ENCODE measurements at places on chromosomes 7 and 10.

DNA sequence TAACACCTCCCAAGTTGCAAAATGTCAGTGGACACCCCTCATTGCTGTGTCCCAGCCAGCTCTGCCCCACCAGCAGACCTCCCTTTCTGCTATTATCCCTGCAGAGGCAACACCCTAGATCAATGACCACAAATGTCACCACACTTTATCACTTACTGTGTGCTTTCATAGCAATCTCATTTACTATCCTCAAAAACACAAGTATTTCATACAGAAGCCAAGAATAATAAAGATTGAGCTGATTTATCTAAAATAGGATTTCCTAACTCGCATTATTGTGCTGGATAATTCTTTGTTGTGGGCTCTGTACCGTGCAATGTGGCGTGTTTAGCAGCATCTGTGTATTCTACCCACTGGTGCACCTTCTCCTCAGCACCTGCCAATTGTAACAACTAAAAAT is 13.2 kb upstream of the ABCB5 start:
- no peak for DNase-seq

DNA sequence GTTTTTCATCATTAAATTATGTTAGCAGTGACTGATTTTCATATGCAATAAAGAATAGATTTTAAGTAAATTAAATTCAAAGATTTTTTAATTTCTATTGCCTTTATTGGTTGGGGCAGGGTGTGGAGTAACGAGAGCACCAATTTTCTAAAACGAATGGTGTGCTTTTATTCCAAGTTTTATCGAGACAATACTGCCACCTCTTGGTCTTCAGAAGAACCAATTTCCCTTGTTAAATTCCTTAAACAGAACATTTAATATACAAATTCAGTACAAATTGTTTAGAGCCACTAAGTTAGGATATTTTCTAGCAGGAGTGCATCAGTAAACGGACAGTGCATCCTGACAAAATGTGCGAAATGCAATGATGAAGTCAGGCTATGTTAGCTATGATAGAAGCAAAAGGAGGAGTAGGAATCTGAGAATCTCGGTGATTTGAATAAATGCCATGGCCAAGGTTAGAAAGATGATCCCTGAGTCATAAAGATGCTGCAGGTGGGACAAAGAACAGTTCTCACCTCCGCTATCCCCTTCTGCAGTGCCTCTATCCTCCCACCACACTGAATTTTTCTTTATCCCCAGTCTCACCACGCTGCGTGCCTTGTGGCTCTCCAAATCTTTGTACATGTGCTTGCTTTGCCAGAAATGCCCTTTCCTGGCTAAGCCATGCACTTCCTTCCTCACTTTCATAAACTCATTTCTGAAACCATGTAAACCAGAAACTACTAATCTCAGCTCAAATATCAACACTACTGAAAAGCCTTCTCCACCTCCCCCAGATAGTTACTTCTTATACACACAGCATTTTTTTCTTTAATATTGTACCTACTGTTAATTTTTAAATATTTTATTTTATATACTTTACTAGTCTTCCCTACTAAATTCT is 31.9 kb upstream of the AGBL3 start:
- DNase-seq: peak; percentile 23

- peak; percentile 66 for DNase-seq
These were observed 58.4 kb downstream of the MAPK8 start for GRCh38 chr10:48364659-48365405.

- DNase-seq: peak; percentile 23
These were observed 217.6 kb upstream of the TCF7L2 start for GRCh38 chr10:112732277-112732921.

- no peak for DNase-seq
These were observed 6.1 kb upstream of the TMEM184A start for GRCh38 chr7:1562116-1562515.

GRCh38 chr7:129617178-129617577 is 5.7 kb downstream of the NRF1 start:
- DNase-seq: no peak

GRCh38 chr10:28087661-28088351 is 88.9 kb upstream of the ODAD2 start:
- DNase-seq: no peak

GRCh38 chr7:141575654-141576448 is 24.6 kb downstream of the AGK start:
- DNase-seq: no peak

DNA sequence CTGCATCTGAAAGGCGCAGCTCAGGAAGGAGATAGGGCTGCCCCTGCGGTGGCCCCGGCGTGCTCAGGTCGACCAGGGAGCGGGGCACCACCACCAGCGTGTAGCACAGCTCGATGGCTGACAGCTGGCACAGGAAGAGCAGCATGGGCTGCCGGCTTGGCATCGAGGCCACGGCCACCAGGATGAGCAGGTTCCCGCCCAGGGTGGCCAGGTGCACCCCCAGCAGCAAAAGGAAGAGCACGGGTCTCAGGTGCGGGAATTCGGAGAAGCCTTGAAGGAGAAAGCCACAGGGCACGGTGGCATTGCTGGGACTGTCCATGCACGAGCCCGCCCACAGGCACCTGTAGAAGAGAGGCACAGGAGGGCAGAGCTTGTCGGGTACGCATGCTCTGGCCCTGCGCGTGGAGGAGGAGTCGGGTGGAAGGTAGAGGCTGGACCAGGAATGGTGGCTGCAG is 33.9 kb downstream of the TAS2R41 start:
- no peak for DNase-seq

- no peak for DNase-seq
These were observed 133.6 kb downstream of the ZMIZ1 start for GRCh38 chr10:79202188-79203013.

GRCh38 chr10:122504610-122504950 is 43.2 kb downstream of the HTRA1 start:
- peak; percentile 81 for DNase-seq

DNA sequence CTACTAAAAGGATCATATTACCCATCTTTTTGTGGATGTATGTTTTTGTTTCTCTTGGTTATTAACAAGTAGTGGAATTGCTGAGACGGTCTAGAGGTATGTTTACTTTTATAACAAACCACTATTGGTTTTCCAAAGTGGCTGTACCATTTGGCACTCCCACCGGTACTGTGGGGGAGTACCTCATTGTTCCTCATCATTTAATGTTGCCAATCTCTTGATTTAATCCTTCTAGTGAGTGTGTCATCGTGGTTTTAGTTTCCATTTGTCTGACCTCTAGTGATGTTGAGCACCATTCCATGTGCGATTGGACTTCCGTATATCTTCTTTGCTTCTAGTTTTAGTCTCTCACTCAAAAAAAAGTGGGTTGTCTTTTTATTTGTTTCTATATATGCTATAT is 50.4 kb downstream of the RBM33 start:
- DNase-seq: no peak

DNA sequence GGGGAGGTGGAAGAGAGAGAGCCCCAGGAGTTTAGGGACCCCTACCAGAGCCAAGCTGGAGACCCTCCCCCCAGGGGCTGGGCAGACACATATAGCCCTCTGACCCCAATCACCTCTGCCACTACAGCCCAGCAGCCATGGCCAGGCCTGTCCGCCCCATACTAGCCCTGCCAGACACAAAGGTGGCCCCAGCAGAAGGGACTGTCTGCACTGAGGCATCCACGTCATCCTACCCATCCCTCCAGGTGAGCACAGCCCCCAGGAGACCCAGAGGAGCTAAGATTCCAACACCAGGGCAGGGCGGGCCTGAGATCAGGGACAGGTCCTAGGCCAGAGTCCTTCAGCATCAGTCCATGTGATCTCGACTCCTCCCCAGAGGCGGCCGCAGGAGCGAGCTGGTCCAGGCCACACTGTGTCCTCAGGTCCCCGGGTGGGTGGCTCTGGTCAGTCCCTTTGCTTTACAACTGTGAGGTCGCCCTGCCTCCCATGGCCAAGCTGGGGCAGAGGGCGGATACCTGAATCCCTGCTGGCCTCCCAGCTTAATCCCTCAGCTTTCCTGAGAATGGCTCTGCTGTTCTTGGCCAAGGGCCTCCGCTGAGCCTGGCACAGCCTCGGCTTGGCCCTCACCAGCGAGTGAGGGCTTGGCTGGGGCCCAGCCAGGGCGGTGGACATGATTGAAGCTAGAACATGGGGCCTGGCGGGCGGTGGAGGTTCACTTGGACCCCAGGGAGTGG is 14.3 kb upstream of the ELN start:
- DNase-seq: no peak

- DNase-seq: no peak
These were observed 24.0 kb upstream of the PAPSS2 start for GRCh38 chr10:87635498-87636312.

DNA sequence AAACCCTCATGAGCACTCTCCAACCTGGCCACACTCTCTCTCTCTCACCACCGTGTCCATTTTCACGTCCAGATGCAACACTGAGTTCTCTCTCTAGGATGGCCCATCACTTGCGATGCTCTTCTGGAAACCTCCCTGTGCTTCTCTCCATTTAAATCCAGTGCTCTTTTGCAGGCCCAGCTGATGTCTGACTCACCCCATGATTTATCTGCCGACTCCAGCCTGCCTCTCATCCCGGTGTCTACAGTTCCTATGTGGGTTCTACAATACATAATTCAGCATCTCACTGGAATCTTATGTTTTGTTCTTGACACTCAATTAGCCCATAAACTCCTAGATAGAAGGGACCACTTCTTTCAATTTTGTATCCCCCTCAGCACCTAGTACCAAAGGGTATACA is 5.0 kb downstream of the TPK1 start:
- no peak for DNase-seq

GRCh38 chr7:37481154-37481553 is 32.5 kb upstream of the ELMO1 start:
- no peak for DNase-seq

DNA sequence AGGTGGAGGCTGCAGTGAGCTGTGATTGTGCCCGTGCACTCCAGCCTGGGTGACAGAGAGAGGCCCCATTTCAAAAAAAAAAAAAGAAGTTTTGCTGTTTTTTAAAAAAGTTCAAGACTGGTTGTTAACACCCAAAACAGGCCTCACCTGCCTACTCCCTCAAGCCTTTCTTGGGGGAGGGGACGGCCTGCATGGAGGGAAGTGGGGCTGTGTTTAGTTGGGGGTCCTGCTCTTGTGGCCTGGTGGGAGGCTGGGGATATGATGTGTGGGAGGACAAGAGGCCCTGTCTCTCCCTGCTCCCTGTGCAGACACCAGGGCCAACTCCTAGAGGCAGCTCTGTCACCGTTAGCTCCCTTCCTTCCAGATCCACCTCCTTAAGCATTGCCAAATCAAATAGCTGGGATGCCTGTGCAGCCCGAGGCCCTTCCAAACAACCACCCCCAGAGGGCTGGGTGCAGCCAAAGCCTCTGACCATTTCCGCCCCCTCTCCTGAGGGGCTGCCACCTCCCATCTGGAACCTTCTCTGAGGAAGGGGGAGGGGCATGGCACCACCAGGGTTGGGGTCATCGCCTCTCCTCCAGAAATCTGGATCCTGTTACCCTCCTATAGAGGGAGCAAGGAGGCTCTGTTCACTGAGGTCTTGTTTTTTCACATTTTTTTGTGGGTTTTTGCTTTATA is 32.9 kb upstream of the ANKRD2 start:
- DNase-seq: no peak

DNA sequence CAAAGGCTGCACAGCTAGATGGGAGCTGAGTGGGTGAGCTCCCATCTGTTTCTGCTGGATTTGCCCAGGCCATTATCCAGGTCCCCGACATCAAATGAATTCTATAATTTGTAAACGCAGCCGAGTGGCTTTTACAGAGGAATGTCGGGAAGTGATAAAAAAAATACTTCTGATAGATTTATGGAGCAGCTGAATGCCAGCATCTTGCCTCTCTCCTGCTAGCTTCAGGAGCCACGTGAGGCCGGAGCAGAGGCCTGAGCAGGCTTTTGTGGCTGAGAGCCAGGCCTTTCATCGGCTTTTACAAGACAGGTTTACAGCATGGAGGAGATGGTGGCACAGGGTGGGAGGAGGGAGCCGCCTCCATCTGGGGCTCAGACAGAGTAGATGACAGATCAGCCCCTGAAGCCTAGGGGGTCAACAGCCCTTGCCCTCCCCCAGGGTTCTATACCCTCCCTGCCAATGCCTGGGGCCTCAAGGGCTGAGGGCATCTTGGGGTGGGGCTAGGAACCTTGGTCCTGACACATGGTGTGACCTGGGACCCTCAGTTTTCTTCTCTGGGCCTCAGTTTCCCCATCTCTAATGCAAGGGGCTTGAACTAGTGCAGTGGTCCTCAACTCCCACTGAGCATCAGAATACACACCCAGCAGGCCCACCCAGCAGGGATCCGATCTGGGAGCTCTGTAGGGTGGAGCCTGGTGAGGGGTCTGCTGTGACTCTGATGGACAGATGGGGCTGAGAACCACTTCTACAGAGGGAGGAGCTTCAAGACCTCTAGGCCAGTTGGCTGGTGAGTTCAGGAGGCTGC is 44.2 kb upstream of the PCBD1 start:
- no peak for DNase-seq

DNA sequence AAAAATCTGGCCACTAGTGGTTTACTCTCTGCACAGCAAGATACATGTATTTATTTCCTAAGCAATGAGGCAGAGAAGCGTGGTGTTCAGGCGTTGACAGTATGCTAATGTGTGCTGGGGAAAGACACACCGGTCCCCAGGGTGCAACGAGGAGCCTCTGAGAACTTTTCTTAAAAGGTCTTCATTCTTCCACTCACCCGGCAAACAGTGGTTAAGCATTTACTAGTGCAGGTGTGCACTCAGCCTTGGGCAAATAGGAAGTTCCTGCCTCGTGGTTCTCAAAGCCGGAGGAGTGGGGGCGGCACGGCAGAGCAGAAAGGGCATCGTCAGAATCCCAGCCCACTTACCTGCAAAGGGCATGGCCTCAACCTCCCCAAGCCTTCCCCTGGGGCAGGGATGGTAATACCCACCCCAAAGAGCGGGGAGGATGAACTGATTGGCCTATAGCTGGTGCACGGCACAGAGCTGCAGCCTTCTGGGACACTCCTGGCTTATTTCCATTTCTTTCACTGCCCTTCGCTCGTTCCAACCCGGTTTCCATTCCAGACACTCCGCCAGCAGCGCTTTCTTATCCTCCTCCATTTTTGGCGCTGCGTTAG is 184.3 kb upstream of the CTBP2 start:
- peak; percentile 11 for DNase-seq

DNA sequence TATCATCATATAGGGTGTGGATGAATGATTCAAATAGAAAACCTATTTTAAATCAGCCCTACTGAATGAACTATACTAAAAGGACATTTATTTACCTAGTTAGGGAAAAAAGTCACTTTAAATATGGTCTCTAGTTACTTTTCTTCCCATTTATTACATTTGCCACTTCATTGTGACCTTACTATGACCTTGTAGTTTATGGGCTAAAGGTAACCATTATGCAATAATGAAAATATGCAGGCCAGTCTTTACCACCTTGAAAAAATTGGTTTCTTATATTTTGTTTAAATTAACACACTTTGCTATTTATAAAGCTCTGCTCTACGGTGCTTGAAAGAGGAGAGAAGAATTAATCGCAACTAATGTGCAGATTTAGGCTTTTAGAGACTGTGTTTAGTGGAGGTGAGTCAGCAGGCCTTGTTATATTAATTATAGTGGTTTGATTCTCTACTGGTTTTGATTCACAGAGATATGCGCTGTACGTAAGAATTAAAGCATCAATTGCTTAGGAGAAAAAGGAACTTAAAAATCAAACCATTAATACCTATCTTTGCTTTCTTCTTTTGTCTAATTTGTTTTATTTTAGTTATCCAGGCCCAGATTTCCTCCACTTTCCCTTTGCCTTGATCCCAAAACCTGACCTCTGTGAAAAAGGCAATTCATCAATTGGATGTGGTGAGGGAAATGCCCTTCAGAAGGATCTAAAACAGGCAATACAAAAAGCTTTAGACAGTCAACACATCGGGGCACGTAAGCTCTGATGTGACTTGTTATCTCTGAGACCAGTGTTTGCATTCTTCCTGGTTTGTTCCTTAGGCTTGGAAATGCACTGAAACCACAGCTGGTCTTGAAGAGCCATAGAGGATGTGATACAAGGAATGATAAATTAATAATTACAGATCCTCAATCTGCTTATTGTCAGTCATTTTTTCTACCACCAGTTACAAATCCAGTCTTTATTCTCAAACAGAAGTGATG is 141.2 kb upstream of the HDAC9 start:
- no peak for DNase-seq
